ENCODE measurements at places on chromosomes 16 and 17. TPM values are rescaled to one million over a fixed set of nuclear protein-coding genes. Genes with fewer than 3 reads are reported as not detected.

- DNase-seq = no peak
These were observed 1.6 kb upstream of the KRTAP2-4 start for GRCh38 chr17:41067281-41067680.

SYCE1L gene
- total RNA-seq = 3.8 TPM

KRT20 gene
- not detected for total RNA-seq

DNA sequence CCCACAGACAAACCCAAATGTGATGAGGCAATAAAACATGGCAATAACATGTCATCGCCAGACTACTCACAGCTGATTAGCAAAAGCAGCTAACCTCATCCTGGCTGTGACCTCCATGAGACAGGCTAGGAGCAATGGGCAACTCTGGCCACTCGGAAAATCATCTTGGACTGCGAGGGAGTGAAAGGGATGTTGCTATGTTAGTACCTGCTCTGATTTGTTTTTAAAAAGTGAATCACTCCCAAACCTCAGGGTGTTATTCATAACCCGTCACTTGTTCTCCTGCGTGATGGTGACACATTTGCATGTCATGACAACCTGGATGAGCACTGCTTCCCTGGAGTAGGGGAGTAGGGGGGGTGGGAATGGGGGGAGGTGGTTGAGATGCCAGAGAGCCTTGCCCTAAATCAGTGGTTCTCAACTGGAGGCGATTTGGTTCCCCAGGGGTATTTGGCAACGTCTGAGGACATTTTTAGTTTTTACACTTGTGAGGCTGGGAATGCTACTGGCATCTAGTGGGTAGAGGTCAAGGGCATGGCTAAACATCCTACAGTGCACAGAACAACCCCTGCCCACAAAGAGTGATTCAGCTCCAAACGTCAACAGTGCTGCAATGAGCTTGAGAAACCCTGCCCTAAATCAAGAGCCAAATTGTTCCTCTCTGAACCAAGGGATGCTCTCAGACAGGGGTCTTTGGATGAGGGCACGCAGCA lies 241.7 kb downstream of the SOX9 start:
- DNase-seq = no peak

- DNase-seq = no peak
These were observed 3.5 kb downstream of the KRT40 start for GRCh38 chr17:40980596-40980995.

DNA sequence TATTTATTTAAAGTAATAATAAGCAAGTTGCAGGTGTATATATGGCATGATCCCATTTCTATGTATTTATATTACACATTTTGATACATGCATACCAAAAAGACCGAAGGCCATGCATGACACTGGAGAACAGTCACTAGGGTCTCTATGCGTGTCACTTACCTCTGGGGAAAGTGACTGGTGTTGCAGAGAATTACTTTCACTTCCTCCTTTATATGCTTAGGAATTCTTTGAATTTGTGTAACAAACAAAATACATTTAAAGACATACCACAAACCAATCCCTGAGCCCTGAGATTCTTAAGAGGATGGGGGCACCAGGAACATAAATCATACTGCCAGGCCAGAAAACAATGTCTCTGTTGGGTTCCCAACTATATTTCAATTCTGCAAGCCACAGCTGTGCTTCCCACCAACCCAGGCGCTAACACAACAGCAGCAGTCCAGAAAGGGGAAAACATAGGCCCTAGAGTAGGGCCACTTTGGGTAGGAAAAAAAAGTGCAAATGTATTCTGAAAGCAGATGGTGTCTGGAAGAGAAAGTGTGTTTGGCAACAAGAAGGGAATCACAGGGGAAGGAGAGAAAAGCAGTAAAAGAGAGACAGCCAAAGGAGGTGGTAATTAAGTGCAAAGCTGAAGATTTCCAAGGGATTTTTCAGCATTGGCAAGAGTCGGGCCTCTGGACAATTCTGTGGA lies 24.5 kb upstream of the HYDIN start:
- DNase-seq = no peak

DNA sequence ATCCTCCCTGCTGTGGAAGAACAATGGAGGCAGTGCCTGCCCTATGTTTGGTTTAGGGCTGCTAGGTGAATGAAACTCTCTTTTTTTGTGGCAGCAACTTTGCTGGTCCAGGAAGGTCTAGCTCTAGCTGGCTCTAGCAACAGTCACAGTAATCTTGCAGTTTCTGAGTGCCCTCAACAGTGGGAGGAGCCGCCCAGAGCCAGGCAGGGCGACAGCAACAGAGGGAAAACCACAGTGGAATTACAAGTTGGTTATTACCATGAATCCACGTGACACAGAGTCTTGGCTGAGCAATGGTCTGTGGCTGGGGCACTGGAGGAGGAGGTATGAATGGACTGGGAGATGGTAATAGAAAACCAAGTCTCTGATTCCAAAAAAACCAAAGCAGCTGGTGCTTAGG lies 10.3 kb downstream of the HSPB9 start:
- no peak for DNase-seq

DNA sequence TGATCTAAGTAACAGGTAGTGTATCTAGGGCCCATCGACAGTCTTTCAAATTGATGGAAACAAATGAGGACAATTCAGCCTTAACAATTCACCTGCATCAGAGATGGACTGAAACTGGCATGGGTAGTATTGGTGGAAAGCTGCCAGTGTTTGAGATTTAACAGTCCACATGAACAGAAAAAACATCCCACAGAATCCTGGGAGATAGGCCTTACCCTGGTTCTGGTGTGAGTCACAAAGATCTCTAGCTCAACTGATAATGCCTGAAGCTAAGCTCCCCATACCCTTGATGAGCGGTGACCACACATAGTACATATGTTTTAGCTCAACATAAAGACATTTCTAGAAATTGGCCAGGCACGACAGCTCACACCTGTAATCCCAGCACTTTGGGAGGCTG lies 21.9 kb downstream of the CRK start:
- no peak for DNase-seq

GRCh38 chr16:88365244-88365865 lies 17.4 kb upstream of the ZNF469 start:
- no peak for DNase-seq

GRCh38 chr17:58065238-58065637 lies 18.0 kb upstream of the DYNLL2 start:
- DNase-seq = no peak

DNA sequence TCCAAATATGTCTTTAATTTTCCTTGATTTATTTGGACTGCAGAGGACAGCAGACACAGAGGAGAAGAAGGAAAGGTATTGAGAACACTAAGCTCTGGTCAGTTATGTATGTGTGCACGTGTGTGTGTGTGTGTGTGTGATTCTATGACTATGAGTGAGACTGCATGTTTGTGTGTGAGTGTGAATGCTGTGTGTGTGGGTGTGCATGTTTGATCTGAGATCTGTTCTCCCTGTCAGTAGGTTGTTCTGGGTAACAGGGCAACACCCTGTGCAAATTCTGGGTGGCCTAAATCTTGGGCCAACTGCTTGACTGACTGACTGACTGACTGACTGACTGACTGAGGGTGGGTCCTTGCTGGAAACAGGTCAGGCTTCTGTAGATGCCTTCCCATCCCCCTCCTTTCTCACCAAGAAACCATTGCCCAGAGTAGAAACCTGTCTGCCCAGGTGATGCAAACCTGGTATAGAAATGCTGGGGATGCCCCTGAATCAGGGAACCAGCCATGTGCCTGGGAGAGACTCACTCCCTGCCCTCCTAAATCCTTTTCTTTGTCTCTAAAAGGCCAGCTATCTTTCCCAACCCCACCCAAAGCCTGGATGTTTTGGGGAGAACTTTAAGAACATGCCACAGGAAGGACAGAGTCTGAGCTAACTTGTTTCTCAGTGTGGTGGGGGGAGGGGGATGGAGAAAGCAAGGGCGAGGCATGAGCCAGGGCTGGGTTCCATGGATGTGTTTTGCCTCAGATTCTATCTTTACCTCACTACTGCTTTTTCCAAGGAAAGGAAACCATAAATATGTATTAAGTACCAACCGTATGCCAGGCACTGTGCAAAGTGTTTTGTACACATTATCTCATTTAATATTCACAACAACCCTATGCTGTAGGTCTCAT lies 4.5 kb upstream of the NR1D1 start:
- no peak for DNase-seq

DNA sequence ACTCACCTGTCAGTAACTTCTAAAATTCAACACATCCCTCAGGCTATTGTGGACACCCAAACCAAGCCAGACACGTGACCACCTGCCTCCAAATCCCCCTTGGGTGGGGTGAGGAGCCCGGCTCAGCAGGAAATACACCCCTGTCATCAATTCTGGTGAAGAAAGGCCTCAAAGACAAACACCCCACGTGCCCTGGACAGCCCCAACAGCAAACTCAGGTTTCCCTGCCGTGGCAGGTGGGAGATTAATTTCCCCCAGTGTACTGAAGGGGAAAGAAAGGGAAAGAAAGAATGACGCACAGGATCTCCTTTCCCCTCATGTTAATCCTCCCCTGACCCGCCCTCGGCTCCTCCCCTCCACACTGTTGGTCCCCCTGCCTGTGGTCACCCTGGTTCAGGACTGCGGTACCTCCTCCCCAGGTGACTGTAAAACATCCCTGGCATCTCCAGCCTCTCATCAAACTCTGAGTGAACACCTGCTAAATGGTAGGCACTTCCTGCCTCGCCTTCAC lies 98.3 kb downstream of the ZNF423 start:
- DNase-seq = no peak

MYH3 gene
- total RNA-seq = 4.3 TPM

- DNase-seq = no peak
These were observed 264.5 kb downstream of the CDH11 start for GRCh38 chr16:64857411-64857810.

GNPTG gene
- total RNA-seq = 33.0 TPM

DNA sequence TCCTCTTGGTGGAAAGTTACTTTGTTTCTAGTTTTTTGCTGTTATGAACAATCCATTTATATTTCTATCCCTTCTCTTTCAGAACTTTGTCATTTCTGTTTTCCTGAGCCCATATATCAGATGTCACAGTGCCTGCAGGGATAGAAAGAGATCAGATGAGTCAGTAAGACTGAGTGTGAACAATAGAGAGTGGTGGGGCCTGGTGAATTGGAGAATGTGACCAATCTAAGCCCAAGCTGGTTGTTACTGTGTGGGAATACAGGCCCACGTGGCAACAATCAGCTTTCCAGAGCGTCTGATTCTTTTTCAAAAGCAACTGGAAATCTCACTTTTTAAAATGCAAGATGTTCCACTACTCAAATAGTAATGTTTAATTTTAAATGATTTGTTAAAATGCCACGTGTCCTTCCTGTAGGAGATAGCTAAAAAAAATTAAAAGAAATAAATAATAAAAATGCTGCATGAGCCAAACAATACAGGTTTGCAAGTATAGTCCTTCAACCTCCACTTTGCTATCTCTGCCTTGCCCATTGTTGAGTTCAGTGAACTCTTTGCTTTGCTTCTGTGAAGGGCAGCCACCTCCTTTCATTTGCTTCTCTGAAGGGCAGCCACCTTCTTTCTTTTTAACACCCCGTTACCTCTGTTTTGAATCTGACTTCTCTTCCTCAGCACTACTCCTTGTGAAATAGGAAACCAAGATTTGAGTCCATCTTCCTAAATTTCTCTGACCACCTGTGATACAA lies 9.6 kb downstream of the DCTN5 start:
- no peak for DNase-seq

DNA sequence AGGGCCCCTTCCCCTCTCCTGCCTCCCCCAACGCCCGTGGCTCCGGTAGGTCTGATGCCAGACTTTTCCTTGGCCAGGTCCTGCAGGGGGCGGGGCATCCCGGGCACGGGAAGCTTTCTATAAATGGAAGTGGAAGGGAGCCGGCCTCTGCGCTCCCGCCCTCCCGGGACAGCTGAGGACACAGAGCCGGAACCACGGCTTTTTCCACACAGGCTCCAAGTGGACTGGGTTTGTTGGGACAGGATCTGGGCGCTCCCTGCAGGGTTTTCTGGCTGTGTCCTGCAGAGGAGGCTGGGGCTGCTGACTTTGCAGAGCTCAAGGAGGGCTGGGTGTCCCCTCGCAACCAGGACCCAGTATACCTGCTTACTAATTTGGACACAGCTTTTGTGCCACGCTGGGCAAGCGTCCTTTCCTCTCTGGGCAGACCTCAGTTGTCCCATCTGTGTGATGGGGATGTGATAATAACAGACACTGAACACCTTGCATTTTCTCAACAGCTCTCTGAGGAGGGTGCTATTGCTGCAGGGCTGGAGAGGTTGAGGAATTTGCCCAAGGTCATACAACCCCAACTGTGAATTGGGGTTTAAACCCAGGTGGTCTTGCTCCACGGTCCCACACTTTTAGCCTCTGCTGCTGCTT lies 1.8 kb downstream of the TNS4 start:
- DNase-seq = no peak

DNA sequence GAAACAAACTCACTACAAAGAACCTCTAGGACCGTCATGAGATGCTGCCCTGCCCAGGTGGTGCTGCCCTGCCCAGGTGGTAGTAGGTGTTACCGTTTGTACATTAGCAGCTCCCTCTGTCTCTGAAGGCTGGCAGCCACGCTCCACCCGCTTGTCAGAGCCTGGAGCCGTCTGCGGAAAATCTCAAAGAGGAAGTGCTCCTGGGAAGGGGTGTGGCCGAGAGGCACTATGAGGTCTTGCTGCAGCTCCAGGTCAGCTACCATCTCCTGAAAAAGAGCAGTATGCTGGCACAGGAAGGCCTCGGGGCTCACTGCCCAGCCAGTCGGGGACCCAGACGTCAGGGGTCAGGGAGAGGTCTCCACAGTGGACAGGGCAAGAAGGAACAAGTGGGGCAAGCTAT lies 28.3 kb downstream of the ZNF276 start:
- no peak for DNase-seq

TGFB1I1 gene
- total RNA-seq = 0.67 TPM

- peak; percentile 53 for DNase-seq
These were observed 268.0 kb upstream of the TNRC6C start for GRCh38 chr17:77690271-77691161.

GRCh38 chr16:74951206-74951605 lies 33.7 kb downstream of the WDR59 start:
- no peak for DNase-seq

DNA sequence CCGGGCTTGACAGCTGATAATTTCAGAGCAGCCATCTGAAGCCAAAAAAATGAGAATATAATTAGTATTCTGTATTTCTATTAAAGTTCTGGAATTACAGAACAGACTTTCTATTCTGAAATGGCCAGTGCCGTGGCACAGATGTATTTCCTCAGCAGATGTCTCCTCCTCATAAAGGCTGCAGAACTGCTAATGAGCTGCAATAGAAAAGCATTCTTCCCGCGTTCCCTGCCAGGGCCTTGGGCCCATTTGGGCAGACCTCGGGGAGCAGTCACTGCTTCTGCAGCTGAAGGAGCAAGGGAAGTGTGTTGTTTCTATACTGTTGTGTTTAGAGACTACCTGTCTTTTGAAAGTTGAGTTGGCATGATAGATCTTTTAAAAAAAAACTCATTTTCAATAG lies 152.6 kb upstream of the CACNG5 start:
- no peak for DNase-seq

MPP2 gene
- total RNA-seq = 0.61 TPM

- no peak for DNase-seq
These were observed 188.6 kb downstream of the NTN1 start for GRCh38 chr17:9209781-9210370.

GRCh38 chr16:88667461-88667860 lies 4.6 kb upstream of the MVD start:
- no peak for DNase-seq

GRCh38 chr16:3734758-3735221 lies 17.5 kb upstream of the TRAP1 start:
- no peak for DNase-seq

All from activated CD8-positive, alpha-beta memory T cell treated with anti-CD3 and anti-CD28 coated beads, Interleukin-2, amount 10 ng/mL, durations not matched to agents 7 days and 5 days (primary cell).